ENCODE measurements at places on chromosomes 5 and 9.

DNA sequence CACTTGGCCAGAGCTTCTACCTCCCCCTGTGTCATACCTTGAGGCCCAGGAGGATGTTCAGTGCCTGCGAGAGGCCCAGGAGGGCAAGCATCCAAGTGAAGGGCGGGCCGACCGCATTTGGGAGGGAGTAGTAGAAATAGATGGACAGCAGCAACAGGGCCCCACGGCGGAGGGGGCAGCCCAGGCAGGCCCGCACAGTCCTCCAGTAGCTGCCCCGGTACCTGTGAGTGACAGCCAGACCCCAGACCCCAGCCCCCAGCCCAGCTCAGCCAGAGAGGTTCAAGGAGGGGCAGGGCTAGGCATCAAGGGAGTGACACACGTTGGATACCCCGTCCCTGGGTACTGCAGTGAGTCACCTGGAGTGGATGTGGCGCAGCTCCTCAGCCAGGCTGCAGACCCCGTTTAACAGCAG is 1.4 kb downstream of the STING1 start:
- DNase-seq = no peak

- DNase-seq = no peak
Measured at GRCh38 chr5:22986281-22986680, 133.1 kb upstream of the CDH12 start.

DNA sequence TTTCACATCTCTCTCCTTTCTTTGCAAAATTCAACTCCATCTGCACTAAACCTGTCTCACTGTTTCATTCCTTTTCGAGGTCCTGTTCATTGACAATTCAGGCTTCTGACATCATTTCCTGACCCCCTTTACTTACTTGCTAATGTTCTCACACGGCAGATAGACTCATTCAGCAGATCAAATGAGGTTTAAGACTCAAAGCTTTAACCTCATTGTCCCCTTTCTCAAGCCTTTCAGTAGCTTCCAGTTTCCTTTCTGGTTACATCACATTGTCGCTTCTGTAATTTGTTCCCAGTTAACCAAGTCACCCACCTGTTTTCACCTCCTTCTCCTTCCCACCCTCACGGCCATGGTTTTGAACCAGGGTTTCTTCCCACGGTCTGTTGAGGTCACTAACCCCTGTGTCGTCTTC is 143.4 kb upstream of the OTULINL start:
- DNase-seq = no peak

- DNase-seq = no peak
Measured at GRCh38 chr5:42267091-42267490, 156.1 kb upstream of the GHR start.

DNA sequence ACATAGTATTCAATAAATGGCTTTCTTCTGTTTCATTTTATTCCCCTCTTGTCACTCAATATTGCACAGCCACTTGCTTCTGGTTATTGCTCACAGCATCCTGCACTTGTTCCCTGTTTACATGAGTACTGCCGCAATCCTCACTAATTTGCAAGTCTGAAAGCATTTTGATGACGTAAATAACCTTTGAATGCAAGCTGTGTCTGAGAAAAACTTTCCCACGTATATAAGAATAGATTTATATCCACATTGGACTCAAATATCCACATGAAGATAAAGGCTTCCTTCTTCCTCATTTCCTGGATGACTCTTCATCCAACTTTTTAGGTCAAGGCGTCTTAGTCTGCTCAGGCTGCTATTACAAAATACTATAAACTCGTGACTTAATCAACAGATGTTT is 88.2 kb upstream of the DAP start:
- no peak for DNase-seq

- DNase-seq = no peak
Measured at GRCh38 chr9:128276574-128277270, 646 bp downstream of the SWI5 start.

DNA sequence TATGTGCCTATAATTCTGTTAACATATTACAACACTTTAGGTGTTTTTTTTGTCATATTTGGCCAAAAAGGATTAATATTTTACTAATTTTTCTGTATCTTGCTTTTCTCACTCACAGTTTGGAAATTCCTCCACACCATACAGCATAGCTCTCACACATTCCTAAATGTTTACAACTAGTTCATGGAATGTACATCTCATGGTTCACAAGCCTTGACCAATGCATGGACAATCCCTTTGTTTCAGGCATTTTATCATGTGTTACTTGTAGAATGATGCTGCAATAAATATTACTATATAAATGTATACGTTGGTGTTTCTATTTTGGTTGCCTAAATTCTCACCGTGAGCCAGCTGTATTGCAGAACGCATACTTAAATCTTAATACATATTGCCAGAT is 80.5 kb upstream of the SPATA31C2 start:
- no peak for DNase-seq

- no peak for DNase-seq
Measured at GRCh38 chr5:139062910-139063663, 135.1 kb downstream of the SIL1 start.

DNA sequence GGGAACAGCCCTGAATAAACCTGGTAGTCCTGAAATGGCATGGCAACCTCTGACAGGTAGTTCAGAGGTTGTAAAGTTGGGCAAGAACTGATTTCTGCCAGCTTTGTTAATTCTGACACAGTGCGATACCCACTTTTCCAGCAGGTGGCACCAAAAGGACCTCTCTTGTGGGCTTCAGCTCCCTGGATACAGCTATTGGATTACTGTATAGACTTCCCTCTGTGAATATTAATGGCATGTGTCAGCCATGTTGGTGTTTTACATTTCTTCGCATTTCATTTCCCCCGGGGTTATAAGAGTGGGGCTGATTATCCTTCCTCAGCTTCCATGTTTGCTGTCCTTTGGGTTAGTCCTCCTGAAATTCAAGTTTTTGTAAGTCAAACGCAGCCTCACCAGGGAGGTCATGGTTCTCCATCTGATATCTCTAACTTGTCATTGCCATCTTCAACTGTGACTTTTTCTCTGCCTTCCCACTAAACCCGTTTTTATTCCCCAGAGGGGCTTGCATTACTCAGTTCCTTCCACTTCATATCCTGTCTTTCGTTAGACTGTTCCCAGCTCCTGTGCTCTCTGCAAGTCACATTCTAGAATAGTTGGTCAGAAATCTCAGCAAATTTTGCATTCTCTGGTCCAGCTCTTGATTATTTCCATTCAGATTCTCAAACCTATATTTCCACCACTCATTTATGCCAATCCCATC is 135.6 kb downstream of the LIFR start:
- peak; percentile 19 for DNase-seq

GRCh38 chr9:135210676-135211523 is 123.4 kb downstream of the OLFM1 start:
- DNase-seq = no peak

DNA sequence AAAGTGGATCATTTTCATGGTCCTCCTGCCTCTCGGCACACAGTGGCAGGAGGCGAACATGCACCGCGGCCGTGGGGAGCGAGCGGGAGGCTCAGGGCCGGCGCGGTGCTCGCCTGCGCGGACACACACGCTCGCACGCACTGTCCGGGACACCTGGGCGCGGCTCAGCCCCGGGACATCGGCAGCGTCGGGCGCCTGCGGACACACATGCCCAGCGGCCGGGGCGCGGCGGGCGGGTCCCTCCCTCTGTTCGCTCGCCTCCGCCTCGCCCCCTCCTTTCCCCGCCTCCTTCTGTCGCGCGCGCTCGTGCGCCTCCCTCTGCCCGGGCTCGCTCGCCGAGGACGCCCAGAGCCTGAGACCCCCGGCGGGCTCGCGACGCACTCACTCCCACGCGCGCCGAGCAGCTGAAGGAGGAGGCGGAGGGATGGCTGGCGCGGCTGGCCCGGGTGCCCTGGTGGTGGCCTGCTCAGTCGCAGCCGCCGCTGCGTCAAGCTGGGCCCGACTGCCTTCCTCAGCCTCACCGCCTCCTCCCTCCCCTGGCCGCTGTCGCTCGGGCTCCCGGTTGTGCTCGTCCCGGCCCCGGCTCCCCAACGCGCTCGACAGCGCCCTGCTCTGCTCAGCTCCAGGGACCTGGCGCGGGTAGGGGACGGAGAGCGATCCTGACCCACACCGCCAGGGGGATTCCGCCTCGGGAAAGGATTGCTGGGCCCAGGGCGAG is at the start of gene FRMD3:
TSS of gene FRMD3 (minus strand) at position 230 of the 718 bp plus-strand sequence. CDS start at position 60, 170 bp downstream.
- peak; percentile 47 for DNase-seq

DNA sequence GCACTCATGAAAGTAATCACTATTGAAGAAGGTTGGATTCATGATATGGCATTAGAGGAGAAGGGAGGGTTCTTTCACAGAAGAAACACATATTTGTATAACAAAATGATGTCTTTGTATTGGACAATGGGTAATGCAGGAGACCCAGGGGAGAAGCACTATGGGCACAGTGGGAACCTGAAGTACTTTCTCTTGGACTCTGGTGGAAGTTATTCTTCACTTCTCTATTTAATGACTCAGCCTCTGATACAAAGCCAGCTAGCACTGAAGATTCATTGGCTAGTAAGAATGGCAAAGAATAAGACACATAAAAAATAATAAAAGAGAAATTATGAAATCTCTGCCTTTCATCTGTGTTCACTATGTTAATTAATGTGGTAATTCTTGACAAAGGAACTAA is 149.9 kb upstream of the PRR16 start:
- no peak for DNase-seq

- peak; percentile 62 for DNase-seq
Measured at GRCh38 chr9:76576344-76576743, 117.4 kb downstream of the GCNT1 start.

DNA sequence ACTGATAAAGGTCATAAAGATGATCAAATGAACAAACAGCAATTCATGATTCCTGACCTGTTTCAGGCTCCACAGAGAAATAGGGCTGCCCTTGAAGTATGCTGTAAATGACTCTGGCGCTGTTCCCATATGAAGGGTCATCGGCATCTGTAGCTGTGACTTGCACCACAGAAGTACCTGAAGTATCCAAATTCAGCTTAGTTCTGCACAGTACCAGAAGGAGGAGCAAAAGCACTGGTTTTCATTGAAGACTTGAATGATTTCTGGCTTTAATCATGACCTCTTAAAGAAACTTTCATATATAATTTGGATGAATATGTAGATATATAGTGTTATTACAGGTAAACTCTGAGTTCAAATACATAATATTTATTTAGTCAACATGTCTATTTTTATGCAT is 109.1 kb downstream of the CDH10 start:
- DNase-seq = no peak

DNA sequence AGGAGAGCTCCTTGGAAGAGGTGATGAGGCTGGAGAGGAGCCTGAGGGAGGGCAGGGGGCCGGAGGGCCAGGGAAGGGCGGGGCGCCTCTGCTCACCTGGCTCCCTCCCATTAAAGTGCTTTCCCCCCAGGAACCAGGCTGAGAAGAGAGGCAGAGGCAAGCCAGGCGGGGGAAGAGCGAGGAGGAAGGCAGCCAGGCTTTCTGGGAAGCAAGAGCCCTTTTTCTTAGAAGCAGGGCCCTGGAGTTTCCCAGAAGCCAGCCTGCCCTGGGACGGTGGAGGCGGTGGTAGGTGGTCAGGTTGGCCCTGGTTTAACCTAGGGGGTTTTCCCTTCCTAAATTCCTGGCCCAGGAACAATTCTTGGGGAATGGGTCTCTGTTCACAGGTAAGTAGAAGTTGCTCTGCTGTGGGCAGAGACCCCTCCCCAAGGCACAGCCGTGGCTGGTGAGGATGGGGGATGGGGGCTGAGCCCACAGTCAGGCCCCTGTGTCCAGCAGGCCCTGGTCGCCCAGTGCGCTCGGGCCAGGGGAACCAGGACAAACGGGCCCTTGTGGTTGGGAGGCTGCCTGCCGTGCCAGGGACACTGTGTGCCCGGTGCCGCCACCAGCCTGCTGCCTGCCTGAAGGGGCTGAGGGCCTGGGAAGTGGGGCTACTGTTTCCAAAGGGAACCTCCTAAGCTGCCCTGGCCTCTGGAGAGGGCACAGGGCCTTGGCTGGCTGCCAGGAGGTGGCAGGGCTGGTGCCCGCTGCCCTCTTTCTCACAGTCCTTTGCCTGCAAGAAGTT is 16.6 kb upstream of the RALGDS start:
- DNase-seq = no peak

DNA sequence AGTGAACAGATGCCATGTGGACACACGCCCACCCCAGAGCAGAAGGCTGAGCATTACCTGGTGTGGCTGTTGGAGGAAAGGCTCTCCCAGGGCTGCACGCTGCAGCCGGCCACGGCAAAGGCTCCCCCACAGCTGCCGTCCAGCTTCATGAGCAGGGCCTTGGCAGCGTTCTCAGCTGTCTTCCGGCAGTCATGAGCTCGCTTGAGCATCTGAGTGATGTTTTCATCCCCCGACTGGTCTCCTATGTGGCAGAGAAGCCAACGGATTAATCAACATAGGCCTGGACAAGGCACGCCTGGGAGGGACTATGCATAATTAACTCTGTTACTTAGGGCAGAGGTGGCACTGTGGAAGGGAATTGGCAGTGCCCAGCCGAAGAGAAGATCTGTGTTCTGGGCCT is 87.3 kb downstream of the DCP2 start:
- no peak for DNase-seq

- no peak for DNase-seq
Measured at GRCh38 chr5:138960145-138960692, 85.1 kb upstream of the LRRTM2 start.

DNA sequence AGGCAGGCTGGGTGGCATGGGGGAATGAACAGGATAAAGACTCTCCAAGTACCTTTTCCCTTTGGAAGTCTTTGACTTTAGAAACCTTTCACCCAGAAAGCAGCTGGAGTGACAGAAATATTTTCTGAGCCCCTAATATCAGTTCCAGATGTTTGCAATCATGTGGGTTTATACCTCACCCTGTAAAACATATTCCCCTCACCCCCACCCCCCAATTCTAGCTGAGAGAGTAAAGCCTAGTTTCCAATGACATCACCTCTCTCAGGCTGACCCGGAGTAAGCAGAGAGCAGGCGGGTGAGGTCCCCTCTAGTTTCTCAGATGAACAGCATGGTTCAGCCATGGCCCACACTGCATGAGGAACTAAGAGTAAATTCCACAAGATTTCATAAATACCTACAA is 82.9 kb upstream of the TRIM32 start:
- no peak for DNase-seq

DNA sequence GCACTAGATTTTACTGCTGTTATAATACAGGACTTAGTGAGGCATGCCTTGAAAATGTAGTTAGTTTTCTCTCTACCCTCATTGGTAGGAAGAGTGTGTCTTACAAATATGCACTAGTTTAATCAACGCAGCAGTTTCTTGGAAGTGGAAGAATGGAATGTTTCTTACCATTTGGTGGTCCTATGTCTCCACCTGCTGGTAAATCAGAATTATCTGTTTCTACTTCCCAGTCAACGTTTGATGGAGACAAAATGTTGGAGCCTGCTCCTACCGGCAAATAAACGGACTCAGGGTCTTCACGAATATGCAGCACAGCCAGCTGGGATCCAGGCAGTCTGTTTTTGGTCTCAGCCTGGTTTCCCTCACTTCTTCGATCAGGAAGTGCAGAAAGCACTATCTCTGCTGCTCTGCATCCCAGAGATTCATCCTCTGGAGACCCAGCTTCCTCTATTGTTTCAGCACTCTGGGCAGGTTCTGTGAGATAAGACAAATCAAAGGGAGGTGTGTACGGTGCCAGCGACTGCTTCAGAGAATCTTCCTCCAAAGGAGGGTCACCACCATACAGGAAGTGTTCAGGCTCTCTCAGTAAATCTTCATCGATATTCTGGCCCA is 59.5 kb upstream of the PCA3 start:
- peak; percentile 62 for DNase-seq

All from CD4-positive, alpha-beta T cell treated with Interferon alpha-2 for 1 hour (primary cell).